ENCODE measurements at places on chromosomes 2 and 18.

DNA sequence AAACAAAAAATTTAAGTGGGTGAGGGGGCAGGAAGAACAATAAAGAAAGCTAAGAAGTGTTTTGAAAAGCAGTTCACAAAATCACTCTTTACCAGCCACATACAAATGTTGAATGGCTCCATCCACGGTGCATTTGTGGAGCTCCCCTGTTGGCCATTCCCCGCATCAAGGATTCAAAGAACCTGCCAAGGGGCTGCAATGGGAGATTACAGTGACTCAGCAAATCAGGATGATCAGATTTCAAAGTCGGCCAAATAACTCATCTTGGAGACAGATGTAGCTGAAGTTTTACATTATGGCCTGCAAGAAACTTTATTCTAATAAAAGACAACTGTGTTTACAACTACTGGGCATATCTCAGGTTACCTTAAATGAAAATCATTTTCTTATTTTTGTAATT, 26.9 kb downstream of the COL4A3 start:
- DNase-seq, result peak; percentile 55

DNA sequence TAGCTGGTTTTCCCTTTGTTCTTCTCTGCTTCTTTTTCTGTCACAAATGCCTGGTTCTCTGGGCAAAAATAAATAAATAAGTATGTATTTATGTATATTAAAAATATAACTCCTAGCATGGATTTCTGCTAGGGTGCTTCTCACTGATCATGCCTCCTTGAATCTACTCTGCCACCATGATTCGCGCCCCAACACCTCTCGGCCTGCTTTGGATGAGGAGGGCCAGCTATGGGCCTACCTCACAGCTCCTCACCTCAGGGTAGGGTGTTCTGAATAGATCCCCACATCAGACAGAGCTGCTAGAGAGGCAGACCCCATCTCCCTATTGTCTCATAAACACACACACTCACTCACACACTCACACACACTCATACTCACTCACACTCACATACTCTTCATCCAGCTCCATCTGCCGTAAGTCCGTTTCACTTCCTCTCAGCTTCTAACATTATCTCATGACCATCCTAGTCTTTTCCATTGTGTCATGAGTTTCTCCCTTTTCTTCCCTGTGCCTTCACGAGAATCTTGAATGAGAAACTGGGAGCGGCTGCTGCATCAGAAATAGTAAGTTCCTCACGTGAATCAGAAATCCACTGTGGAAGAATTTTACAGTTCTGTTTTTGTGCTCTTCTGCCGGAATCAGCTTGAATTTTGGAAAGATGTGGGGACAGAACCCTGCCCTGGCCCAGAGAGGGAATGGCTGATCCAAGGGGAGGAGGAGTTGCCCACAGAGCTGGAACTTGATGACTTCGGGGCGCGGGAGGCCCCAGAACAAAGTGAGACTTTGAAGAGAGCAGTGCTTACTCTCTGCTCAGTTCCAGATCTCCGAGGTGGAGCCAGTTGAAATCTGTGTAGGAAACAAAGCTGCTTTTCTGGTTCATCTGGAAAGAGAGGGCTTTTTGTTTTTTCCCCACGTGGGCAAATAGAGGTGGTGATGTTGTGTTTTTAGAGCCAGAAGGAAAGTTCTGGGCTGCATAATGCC, 20.9 kb downstream of the ANXA4 start:
- DNase-seq, result no peak

DNA sequence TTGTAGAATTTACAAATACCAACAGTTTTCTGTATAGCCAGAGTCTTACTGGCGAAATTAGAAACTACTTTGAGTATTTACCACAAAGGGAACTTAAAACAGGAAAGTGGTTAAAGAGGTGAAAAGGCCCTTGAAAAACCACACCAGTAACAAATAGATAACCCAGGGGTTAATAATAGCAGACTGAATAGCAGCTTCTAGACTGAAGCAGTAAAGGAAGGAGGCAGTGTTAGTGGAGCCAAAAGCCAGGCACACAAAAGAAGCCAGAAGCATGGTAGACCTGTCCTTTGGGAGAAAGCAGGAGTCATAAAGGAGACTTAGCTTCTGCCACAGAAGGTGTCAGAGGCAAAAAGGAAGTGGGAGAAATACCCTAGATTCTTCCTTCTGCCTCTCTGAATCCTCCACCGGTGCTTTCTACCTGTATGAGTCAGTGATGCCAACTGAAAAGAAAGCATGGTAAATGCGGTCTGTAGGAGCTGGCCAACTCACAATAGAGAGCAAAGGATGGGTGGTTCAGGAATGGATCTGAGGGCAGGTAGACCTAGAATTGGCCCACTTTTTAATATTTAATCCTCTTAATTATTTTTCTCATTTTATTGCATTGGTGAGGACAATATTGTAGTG, 97.3 kb downstream of the ARL6IP6 start:
- DNase-seq, result no peak

GRCh38 chr2:234555616-234556249, 58.9 kb upstream of the ARL4C start:
- no peak for DNase-seq

DNA sequence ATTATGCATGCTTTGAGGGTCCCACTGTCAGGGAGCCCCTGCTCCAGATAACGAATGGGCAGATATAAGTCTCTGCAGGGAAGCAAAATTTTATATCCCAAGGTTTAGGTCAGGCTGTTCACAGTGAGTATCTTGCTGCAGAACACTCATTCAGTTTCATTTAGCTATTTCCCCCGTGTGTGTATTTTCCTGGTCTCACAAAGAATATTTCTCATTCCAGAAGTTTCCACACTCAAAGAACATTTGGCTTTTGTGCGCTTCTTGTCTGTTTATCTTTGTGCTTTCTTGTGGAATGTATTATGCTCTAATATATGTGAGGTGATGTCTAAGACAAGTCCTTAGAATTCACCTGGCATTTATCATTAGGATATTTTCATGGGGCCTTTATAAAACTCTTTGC, 140.4 kb upstream of the MMADHC start:
- peak; percentile 45 for DNase-seq

- DNase-seq, result no peak
These were observed 29.8 kb downstream of the KCNE4 start for GRCh38 chr2:223081789-223082188.

DNA sequence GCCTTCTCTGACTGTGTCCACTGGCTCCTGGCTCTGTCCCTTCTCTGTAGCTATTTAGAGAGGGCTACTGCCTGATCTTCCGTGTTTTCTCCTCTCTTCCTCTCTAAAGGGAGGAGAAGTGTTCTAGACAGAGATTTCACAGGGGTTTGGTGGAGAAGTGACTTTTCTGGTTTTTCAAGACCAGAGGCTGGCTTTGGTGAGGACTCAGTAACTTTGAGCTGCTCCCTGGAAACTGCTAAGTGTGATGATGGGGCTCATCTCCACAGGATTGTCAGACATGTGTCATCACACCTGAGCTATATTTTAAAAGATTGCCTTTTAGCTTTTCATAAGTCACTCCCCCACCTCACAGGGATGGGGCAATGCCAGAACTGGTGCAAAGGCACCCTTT, 6.2 kb downstream of the MAL start:
- DNase-seq, result no peak

- peak; percentile 58 for DNase-seq
These were observed 192.6 kb upstream of the ZEB2 start for GRCh38 chr2:144712550-144712940.

GRCh38 chr2:64941801-64942200, 47.4 kb upstream of the SLC1A4 start:
- no peak for DNase-seq

DNA sequence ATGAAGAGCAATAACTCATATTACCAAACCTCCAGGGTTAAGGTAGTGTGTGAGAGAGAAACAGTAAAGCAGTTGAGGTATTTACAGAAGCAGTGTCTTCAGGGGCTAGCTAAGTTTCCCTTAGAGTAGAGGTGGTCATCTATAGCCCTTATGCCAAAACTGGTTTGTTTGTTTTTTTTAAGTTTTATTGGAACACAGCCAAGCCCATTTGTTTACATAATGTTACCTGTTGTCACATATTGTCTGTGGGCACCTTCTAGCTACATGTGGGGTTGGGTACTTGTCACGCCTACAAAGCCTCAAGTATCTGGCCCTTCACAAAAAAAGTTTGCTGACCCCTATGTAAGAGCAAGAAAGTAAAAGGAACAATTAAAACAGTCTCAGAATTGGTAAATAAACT, 39.4 kb downstream of the ACTR2 start:
- DNase-seq, result no peak

- peak; percentile 96 for DNase-seq
These were observed 486 bp upstream of the GPR39 start for GRCh38 chr2:132415915-132416722.

DNA sequence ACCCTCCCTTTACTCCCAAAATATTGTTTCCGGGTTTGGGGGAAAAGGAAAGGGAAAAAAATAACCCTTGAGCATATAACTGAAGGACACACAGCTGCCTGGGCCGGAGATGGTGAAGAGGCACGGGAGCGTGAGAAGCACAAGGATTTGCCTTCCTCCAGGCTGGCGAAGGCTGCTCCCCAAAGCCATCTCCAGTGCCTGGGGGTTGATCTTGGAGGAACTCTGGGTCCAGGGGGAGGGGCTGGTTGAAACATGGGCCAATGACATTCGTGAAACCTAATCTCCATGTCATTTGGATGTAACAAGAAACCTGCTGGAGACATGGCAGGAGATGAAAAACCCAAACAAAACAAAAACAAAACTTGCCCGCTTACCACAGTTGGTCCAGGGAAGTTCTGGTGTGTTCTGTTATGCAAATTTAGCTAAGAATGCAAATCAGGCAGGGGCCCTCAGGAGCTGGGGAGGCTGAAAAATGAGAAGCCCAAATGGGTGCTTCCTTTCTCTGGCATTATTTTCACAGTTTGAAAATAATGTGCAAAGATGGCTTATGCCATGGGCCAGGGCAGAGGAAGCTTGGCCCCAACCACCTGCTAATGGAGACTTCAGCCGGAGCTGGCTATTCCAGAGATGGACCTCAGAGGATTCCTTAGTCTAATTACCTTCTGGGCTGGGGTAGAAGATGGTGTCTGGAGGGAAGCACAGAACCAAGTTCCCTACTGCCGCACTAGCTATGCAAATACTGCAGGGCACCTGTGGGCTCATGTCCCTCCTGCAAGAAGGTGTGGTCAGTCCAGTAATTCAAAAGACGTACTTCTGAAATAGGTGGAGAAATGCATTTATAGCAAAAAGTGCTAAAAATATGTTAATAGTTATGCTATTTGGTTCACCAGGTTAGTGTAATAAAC, 180.9 kb downstream of the BCL2 start:
- DNase-seq, result no peak

GRCh38 chr18:8777846-8778245, 72.5 kb downstream of the MTCL1 start:
- no peak for DNase-seq

DNA sequence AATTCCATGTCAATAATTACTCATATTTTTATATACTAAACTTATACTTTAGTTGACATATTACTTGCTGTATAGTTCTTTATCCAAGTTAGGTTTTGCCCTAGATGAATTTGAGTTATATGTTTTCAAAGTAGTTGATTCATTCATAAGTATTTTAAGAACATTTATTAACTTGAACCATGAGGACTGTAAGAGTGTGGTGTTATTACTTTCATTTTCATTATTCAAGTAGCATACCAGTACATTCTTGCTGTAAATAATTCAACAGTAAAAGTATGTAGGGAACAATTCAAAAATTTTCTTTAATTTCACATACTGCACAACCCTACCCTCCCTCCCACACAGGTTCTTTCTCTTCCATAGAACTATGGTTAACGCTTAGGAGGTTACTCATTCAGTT, 75.4 kb downstream of the ANKRD12 start:
- DNase-seq, result no peak

- DNase-seq, result no peak
These were observed 176.4 kb downstream of the ALK start for GRCh38 chr2:29744976-29745375.

DNA sequence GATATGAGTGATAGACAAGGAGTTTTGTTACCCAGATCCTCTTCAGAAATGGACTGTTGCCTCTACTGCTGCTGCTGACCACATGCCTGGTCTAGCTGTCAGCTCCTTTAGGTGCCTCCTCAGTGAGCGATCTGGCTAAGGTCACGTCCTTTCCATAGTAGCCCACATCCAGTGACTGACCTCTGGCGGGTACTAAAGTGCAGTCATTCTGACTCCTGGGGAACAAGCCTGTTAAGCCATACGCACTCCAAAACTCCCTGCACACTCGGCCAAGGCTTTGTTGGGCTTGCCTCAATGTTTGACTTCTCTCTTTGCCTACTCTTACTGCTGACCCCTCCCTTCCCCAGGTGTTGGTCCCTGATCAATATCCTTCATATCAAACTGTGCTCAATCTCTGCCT, 685.2 kb downstream of the IRS1 start:
- DNase-seq, result no peak

DNA sequence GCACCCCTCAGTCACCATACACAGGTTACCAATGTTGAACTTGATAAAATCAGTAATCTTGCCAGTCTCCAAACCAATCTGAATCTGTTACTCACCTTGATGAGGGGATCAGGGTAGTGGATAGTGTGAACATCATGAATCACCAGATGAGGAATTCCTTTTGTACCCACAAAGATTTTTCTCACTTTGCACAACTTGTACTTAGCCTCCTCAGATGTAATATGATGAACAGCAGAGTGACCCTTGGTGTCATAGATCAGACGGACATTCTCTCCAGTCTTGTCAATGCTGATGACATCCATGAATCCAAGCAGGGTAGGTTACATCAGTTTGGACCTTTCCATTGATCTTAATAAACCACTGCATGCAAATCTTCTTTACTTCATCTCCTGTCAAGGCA, 54.7 kb downstream of the MDH1 start:
- no peak for DNase-seq

DNA sequence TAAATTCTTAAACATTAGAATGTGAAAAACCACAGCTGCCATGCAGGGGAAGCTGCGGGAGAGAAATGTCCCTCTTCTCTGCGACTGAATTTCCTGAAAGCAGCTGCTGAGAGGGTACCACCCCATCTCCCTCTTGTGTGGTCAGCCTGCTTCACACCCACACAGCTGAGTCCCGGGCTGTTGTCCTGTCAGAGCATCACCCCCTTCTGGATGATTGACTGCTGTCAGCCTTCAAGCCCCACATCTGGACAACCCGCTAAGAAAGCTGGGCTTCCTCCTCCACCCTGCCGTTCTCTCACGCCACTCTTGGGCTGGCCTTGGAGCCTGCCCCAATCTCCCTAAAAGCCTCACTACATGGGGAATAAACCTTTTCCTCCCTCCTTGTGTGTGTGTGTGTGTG, 26.0 kb downstream of the SH3YL1 start:
- no peak for DNase-seq

- no peak for DNase-seq
These were observed 133.1 kb downstream of the GCA start for GRCh38 chr2:162477011-162477410.

DNA sequence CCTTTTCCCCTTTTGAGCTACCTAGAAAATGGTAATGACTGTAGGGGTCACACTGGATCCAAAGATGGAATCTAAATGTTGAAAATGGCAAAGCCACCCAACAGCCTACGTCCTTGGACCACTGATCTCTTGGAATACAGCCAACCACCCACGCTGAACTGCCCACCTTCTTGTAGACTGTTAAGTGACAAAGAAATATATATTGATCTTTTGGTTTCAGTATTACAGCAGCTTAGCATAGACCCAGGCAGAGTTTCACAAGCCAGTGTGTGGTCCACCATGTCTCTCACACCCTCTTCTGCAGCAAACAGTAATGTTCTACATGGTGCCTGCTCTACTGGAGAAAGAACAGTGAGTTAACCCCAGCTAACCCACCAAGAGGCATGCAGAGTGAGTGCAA, 20.2 kb downstream of the CACNB4 start:
- DNase-seq, result no peak
